ENCODE measurements at places on chromosomes 7 and 10. TPM values are rescaled to one million over a fixed set of nuclear protein-coding genes. Genes with fewer than 3 reads are reported as not detected.

The PPP1R17 gene
- not detected for polyA plus RNA-seq

The GALNT17 gene
- 6.1 TPM for polyA plus RNA-seq

The BUD31 gene
- 93.8 TPM for polyA plus RNA-seq

The GPR37 gene
- 0.90 TPM for polyA plus RNA-seq

The CYP3A7 gene
- not detected for polyA plus RNA-seq

The KEL gene
- 0.61 TPM for polyA plus RNA-seq

The ZNF804B gene
- not detected for polyA plus RNA-seq

The ADO gene
- 3.5 TPM for polyA plus RNA-seq

The GIMAP2 gene
- polyA plus RNA-seq, result 0.90 TPM

The CTTNBP2 gene
- 12.7 TPM for polyA plus RNA-seq

The UCMA gene
- not detected for polyA plus RNA-seq

The GRID1 gene
- polyA plus RNA-seq, result 0.04 TPM

The PRSS37 gene
- not detected for polyA plus RNA-seq

The ADAM22 gene
- polyA plus RNA-seq, result 0.16 TPM

The H2BK1 gene
- polyA plus RNA-seq, result not detected

The AKR1D1 gene
- not detected for polyA plus RNA-seq

The CDC14C gene
- polyA plus RNA-seq, result not detected

The C10orf67 gene
- polyA plus RNA-seq, result 0.08 TPM

The GPNMB gene
- polyA plus RNA-seq, result 30.6 TPM

The ZNF736 gene
- 1.7 TPM for polyA plus RNA-seq

The LDB3 gene
- polyA plus RNA-seq, result 1.4 TPM

The TBX20 gene
- not detected for polyA plus RNA-seq

The IFIT1 gene
- 2.3 TPM for polyA plus RNA-seq
